ENCODE measurements at places on chromosomes 4 and X. TPM values are rescaled to one million over a fixed set of nuclear protein-coding genes. Genes with fewer than 3 reads are reported as not detected.

The NAT8L gene
- not detected for polyA plus RNA-seq

The RPA4 gene
- 0.90 TPM for polyA plus RNA-seq

The PGAM4 gene
- not detected for polyA plus RNA-seq

The OCRL gene
- not detected for polyA plus RNA-seq

The SLC7A11 gene
- polyA plus RNA-seq = not detected

The ENPEP gene
- polyA plus RNA-seq = not detected

The DDIT4L gene
- polyA plus RNA-seq = not detected

The EXOC1 gene
- polyA plus RNA-seq = 11.9 TPM

The GRIA2 gene
- polyA plus RNA-seq = not detected

The CYSLTR1 gene
- 48.7 TPM for polyA plus RNA-seq

The SNCA gene
- polyA plus RNA-seq = not detected

The HAND2 gene
- not detected for polyA plus RNA-seq

The ITGB1BP2 gene
- polyA plus RNA-seq = not detected

The FREM3 gene
- polyA plus RNA-seq = not detected

The NSDHL gene
- 18.3 TPM for polyA plus RNA-seq

The GC gene
- not detected for polyA plus RNA-seq

The CHRDL1 gene
- not detected for polyA plus RNA-seq

The TMEM35A gene
- polyA plus RNA-seq = not detected

The RPS6KA6 gene
- not detected for polyA plus RNA-seq

The POU4F2 gene
- not detected for polyA plus RNA-seq

The RASL11B gene
- not detected for polyA plus RNA-seq

The GRID2 gene
- polyA plus RNA-seq = not detected

The TMPRSS11B gene
- polyA plus RNA-seq = not detected

The TRPC5OS gene
- polyA plus RNA-seq = not detected

The MAGEA2B gene
- polyA plus RNA-seq = not detected

The RNF150 gene
- not detected for polyA plus RNA-seq

The GK gene
- 12.9 TPM for polyA plus RNA-seq

The SULT1E1 gene
- not detected for polyA plus RNA-seq

The TMEM150C gene
- polyA plus RNA-seq = 0.11 TPM

The MSANTD1 gene
- polyA plus RNA-seq = 0.14 TPM
